ENCODE measurements at places on chromosomes 2 and 18. TPM values are rescaled to one million over a fixed set of nuclear protein-coding genes. Genes with fewer than 3 reads are reported as not detected.

EFR3B gene
- total RNA-seq = not detected

TRIM54 gene
- total RNA-seq = 0.24 TPM

CAPG gene
- total RNA-seq = 657 TPM

GCKR gene
- not detected for total RNA-seq

EXOC6B gene
- 45.8 TPM for total RNA-seq

Data from tracheal epithelial cell (primary cell).